Stimulated activated memory B cell treated with anti-CD40 and anti-IgM and Interleukin-4, amounts not matched to agents 10 μg/mL and 1 μg/mL and 100 μg/mL, for 72 hours (primary cell): ENCODE measurements at places on chromosomes 4 and X.

DNA sequence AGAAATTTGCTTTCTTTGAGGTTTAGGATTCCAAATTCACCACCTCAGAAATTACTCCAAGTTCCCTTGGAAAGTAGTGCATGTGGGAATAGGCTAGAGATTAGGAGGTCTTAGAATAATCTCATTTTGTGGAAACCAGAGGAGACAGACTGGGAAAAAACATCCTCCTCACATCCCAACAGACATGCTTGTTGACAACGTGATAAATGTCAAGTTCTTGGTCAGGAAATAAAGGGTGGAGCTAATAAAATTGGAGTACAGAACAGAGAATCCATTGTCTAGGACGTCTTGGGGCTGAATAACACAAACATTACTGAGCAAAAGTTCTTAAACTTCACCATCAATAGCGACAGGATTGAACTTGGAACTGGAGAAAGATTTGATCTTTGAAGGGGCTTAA is 233.4 kb downstream of the PABPC4L start:
- ATAC-seq: no peak

DNA sequence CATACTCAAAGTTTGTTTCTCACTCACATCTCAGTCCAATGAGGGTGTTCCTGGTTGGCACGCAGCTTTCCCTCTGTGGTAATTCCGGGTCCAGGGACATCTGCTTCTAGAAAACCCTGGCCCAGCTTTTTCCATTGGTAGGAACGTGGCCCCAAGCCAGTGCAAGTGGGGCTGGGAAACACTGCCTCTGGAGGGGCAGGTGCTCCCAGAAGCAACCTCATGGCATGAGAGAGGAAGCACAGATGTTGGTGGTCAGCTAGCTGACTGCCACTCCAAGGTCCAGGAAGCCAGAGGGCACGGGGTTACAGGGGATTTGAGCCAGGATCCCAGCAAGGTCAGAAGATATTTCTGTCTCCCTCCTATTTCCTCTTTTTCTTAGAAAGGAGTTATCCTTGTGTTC is 47.5 kb downstream of the DCTD start:
- no peak for ATAC-seq

DNA sequence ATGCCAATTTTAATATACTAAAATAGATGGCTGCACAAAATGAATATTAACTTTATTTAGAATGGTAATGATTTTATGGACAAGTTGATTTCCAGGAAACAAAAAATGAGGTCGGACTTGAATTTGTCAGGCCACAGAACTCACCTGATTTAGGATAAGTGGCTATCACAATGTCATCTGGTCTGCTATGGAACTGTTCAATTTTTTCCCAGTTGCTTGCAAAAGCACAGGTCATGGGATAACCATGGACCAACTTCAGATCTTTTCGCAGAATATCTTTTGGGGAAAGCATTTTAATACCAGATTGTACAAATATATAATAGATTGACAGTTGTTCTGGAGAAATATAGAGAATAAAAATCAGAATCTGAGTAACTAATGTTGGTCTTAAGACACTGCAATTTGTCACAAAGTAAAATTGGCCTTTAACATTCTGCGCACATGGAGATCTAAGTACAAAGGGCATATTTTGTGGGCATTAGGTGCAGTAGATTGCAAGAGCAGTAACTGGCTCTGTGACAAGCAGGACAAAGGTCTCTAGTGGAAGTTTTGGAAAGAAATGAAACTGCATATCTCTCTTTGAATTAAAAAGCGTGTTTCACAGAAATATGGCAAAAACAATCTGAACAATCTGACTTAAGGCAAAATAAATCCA is 5.4 kb downstream of the SULT1B1 start:
- no peak for ATAC-seq

DNA sequence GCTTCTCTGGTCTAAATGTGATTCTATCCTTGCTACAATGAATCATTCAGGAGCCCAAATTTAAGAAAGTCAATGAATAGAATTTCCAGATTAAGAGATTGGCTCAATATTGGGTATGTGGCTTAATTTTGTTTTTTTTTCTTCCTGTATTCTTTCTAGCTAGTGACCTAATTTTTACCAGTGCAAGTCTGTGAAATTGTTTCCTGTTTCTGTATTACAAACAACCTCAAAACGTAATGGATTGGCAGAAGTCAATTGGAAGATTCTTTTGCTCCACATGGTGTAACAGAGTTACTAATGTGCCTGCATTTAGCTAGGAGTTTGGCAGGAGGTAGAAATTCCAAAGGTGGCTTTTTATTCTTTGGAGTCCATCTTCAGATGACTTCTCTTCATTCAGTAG is 17.6 kb downstream of the DYNLT3 start:
- ATAC-seq: no peak
